GM12864 (cell line): ENCODE measurements at places on chromosomes 1 and 21.

GRCh38 chr1:246306415-246307037, 200.6 kb downstream of the SMYD3 start:
- no peak for DNase-seq

DNA sequence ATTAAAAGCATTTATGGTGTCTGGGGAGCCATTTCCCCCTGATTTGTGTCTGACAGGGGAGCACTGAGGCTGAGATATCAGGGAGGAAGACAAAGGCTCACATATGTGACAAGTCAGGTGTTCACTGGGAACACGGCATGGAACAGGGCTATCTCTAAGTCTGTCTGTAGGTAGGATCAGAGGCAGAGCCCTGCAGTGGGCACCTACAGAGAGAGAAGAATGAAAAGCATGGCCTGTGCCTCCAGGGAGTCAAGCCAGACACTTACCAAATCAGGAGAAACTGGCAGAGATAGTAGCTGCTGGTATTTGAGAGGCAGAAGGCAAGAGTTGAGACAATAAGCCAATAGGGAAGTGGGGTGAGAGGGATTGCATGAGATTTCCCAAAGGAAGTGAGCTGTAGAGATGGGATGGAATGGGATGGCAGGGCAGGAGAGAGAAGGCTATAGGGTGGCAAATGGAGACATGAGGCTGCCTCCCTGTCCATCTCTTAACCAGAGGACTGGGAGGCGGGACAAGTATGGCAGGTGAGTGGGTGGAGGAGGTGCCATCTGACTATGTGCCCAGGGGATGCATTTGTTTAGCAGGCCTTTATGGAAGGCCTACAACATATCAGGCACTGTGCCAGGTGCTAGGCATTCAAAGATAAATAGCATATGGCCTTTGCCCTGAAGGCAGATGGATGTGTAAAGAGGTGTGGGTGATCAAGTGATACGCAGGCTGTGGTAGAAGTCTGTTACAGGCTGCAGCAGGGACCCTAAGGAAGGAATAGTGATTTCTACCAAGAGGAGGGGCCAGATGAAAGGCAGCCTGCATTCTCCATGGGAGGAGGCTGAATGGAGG, 136.2 kb upstream of the IPO9 start:
- no peak for DNase-seq

DNA sequence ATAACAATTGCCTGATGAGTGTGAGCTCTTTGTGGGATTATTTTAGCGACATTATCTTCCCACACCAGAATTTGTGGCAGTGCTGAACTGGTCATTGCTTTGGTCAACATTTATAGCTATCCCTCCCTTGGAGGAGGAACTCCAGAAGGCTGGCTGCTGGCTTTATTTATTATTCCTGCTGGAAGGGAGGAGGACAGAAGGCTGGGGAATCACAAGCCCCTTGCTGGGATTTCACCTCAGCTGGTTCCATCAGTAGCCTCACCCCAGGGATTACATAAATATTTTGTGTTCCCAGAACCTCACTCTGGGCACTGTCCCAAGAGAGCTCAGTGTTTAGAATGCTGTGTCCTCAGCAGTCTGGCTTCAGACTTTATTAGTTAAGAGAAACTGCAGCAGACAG, 102.8 kb upstream of the C1orf21 start:
- no peak for DNase-seq

GRCh38 chr1:224727351-224728289, 111.5 kb downstream of the CNIH3 start:
- DNase-seq = no peak

- DNase-seq = no peak
Observed at GRCh38 chr21:33433425-33434114, 30.4 kb downstream of the IFNGR2 start.

- DNase-seq = no peak
Observed at GRCh38 chr21:35538386-35538785, 489.3 kb upstream of the RUNX1 start.

DNA sequence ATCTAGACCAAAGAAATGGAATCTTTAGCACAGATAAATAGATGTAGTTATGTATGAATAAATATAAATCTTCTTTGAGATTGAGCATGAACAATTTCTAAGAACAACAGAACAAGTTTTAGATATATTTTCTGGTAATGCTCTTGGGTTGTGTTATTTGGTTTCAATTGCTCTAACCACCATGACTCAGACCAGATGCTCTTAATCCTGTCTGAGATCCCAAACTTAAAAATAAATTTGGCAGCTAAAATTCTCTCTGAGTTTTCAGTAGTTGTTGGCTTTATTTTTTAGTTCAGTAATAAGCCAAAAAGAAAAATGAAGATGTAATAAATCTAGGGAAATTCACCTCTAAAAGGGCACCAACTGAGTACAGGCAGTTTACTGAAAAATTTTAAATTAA, 1693.4 kb downstream of the NCAM2 start:
- DNase-seq = no peak

DNA sequence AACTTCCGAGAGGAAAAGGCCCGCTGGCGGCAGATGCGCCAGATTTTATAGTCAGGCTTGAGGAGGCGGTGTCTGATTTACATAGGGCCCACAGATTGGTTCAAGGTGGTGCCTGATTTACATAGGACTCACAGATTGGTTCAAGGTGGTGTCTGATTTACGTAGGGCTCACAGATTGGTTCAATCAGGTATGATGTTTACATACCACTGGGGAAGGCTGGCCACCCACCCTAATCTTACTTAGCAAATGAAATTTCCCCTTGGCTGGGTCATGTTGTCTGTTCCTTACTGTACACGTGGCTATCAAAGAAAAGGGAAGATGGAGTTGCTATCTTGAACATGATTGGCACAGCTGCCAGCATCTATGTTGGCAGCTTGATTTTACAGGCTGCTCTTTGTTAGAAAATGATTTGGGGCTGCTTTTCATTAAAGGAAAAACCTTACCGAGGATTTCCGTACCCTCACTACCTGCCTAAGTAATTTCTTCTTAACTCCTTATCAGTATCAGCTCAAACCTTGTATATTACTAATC, 96.3 kb downstream of the SETD4 start:
- no peak for DNase-seq

DNA sequence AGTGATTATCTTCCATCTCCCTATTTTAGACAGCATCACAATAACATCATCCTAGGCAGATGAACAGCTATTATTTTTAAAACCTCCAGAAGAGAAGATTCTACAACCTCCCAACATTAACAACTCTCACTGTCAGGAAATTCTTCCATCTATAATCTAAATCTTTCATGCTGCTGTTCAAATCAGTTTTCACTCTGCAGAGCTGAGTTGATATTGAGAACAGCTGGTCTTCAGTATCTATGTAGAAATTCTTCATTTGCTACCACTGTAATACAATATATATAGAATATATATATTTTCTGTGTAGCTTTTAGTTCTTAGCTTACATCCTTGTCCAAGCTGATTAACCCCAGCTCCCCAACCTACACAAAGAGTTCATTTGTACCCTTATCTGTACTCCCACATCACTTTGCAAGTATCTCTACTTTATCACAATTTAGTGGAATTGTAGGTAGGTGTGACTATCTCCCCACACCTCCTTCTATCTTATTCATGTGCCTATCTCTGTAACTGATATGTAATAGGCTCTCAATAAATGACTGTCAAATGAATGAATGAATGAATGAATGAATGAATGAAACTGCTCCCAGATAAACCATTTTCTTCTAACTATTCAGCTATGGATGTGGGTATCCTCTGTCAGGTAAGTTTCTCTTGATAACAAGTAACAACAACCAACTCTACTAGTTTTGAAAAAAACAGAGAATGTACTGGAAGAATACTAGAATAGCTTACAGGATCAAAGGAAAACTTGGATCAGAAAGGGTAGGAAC, 37.4 kb upstream of the PKN2 start:
- DNase-seq = no peak

DNA sequence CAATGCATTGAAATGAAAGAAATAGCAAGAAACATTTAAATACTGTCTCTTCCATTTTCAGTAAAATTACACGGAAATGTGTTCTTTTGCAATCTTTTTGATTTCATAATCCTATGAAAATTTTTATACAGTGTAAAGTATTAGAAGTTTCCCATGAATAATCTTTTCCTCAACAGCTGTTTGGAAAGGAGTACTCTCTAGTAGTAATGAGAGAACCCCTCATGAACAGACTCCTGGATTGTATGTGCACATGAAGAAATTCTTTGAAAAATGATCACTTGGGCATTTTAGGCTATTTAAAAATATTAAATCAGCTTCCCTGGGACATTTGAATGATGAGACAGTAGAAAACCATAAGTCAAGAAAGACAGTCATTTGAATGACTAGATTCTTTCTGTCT, 64.4 kb downstream of the LHX9 start:
- DNase-seq = no peak

GRCh38 chr1:158819461-158820443, 11.4 kb upstream of the MNDA start:
- DNase-seq = no peak

GRCh38 chr1:110337704-110338308, 1.4 kb upstream of the RBM15 start:
- DNase-seq = peak; percentile 15

- DNase-seq = no peak
Observed at GRCh38 chr1:227913764-227914721, 33.7 kb downstream of the WNT9A start.

- no peak for DNase-seq
Observed at GRCh38 chr1:47849005-47849521, 148.1 kb downstream of the TRABD2B start.

- no peak for DNase-seq
Observed at GRCh38 chr1:58439946-58440345, 106.6 kb downstream of the OMA1 start.

- no peak for DNase-seq
Observed at GRCh38 chr1:68497358-68497698, 446 bp upstream of the DEPDC1 start.

DNA sequence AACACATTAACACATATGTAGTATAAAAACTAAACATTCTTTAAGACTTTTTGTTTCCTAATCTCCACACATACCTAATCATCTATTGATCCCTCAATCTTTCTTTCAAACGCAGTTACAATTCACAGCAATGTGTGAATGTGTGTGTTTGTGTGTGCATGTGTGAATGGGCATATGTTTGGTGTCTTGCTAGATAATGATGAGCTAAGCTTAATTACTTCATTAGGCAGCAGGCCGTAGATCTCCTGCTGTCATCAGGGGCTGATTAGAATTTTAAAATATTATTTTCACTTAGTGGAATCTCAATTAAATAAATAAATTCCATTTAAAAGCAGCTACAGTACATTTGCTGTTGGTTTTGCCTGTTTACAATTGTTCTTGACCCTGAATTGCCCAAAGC, 187.8 kb upstream of the LHX8 start:
- DNase-seq = no peak

GRCh38 chr1:5238351-5239130, 584.1 kb downstream of the AJAP1 start:
- DNase-seq = no peak

GRCh38 chr1:228288536-228289238, 80.8 kb downstream of the OBSCN start:
- DNase-seq = no peak

GRCh38 chr1:234433563-234434285, 45.3 kb downstream of the TARBP1 start:
- peak; percentile 26 for DNase-seq

- no peak for DNase-seq
Observed at GRCh38 chr1:172940174-172940855, 110.4 kb downstream of the TNFSF18 start.

DNA sequence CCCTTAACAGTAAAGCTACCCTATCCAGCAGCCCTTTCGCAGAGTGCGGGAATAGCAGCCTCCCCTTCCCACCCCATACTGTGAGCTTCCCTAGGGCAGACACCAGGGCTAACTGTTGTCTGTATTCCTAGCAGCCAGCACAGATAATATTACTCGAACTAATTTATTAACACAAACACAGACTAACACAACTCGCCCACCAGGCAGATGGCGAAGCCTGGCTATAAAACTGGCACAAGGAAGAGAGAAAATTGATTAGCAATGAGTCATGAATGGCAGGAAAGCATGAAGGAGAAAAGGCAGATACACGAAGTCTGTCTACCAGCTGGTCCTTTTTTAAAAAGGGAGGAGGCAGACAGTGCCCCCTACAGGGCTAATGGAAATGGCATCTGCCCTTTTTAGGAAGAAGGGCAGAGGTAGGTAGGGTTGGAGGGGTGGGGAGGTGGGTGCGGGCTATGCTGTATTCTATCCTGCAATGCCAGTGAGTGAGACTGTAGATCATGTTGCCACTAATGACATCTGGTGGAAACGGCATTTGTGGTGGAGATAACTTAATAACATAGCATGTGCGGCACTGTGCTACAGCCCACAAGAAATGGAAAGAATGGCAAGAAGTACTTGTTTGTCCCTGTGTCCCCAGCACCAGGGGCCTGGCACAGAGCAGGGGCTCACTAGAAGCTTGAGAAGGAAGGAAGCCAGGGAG, 30.6 kb upstream of the CTPS1 start:
- DNase-seq = no peak

GRCh38 chr1:207972337-207972736, 61.4 kb upstream of the CD34 start:
- no peak for DNase-seq

DNA sequence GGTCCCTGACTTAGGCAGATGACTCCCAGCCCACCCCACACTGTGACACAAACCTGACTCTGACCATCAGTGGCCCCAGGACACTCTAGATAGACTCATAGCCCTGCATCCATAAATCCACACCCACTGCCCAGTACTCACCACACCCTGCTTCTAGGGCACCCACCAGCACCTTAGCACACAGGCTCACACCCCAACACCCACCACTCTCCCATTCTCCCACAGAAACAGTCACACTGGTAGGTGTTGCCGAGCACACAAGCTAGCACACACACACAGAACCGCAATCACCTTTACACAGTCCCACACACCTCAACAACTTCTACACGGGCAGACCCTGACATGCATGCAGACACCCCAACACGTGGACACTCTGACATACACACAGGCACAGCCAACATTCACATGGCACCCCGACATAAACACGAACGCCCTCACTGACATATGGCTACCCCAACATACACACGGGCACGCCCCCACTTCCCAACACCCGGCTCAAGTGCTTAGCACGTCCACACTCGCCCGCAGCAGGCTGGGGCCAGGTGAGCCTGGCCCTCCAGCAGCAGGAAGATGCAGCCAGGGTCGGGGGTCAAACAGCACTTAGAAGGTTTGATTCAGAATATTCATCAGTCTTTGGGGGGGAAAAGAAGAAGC, 105.5 kb upstream of the TARDBP start:
- no peak for DNase-seq
